Vagina (tissue), 2 donors: ENCODE measurements at places on chromosomes 16 and 17.

DNA sequence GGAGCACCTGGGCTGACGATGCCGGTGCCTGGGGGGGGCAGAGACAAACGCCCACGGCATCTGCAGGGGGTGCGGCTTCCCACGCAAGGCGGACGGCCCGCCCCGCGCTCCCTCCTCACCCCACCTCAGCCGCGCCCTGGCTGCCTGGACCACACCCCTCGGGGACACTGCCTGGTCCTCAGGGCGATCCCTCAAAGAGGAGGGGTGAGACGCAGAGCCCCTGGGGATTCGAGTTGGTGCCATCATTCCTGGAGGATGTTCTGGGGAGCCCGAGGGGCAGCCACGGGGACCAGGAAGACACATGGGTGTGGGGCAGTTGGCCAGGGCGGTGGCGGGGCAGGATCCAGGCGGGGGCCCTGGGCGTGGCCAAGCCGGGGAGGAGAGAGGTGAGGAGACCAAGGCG is 3.9 kb downstream of the IGFALS start:
- DNase-seq, result no peak

- DNase-seq, result no peak
Measured at GRCh38 chr16:546909-547770, 13.1 kb upstream of the PRR35 start.

- no peak for DNase-seq
Measured at GRCh38 chr17:78412403-78412802, 34.0 kb downstream of the PGS1 start.

GRCh38 chr16:66428682-66429251 is 1.7 kb downstream of the BEAN1 start:
- DNase-seq, result no peak

DNA sequence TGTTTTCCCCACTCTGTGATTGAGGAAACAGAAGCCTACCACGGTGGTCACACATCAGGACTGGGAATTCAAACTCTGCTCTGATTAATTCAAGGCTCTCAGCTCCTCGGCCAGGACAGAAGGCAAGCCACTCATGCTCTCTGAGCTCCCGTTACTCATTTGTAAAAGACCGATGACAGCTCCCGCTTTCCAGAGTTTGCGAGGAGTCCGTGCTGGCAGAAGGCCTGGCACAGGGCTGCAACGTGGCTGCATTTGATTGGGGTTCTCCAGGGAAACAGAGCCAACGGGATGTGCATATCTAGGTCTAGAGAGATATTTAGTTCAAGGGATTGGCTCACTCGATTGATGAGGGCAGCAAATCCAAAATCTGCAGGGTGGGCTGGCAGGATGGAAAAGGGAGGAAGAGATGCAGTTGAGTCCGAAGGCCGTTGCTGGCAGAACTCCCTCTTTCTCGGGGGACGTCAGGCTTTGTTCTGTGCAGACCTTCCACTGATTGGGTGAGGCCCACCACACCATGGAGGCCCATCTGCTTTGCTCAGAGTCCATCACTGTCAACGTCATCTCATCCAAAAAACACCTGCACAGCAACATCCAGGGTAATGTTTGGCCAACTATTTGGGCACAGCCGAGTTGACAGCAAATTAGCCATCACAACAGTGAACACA is 215.5 kb upstream of the RPL38 start:
- DNase-seq, result no peak

- DNase-seq, result no peak
Measured at GRCh38 chr17:51725185-51725584, 433.3 kb downstream of the CA10 start.

DNA sequence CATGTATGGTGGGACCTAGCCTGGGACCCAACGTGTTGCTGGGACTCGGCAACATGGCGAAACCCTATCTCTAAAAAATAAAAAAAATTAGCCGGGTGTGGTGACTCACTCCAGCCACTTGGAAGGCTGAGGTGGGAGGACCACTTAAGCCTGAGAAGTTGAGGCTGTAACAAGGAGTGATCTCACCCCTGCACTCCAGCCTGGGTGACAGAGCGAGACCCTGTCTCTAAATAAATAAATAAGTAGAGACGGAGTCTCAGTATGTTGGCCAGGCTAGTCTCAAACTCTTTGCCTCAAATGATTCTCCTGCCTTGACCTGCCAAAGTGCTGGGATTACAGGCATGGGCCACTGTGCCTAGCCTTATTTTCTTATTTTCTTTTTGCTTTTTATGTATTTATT is 10.1 kb upstream of the CNP start:
- DNase-seq, result no peak

- no peak for DNase-seq
Measured at GRCh38 chr17:50502301-50502990, 5.8 kb upstream of the MYCBPAP start.

DNA sequence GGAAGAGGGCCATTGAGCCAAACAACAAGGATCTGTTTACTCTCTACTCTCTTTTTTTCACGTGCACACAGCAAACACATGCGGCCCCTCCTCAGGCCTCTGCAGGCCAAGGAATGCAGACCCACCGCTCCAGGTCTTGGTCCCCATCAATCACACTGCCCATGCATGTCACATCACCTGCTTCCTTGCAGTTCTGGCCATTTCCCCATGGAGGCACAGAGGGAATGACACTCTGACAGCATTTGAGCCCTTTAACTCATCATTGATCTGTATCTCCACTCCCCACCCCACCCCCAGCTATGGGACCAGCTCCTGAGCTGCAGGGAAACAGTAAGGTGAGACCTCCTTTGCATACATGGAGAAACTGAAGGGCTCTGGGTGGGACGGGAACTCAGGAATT is 45.9 kb upstream of the MEIOC start:
- DNase-seq, result no peak

GRCh38 chr17:42287977-42288802 is at the start of gene STAT5A:
Gene STAT5A, plus strand, starts transcription at chr17:42288498. Its CDS starts 914 bp downstream, at chr17:42289412.
- no peak for DNase-seq

DNA sequence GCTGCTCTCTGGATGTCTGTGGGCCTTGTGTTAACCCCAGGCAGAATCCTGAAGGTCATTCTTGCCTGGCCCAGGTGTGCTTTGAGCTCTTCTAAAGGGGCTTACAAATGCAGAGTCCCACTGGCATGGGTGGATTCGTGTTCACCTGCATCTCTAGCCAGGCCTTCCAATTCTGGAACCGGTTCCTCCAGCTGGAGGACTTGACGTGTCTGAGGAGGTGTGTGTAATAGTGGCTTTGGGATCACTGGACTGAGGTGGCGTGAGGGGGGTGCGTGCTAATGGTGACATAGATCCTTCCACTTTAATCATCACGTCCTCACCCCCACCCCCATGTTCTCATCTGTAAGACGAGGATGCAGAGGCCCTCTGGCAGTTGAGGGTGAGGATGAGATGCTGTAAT is 4.8 kb downstream of the GSE1 start:
- DNase-seq, result no peak

GRCh38 chr17:27320222-27320560 is 26.3 kb downstream of the WSB1 start:
- no peak for DNase-seq

- peak; percentile 69 for DNase-seq
Measured at GRCh38 chr17:76243826-76244679, 3.8 kb upstream of the RNF157 start.

- DNase-seq, result no peak
Measured at GRCh38 chr17:17408236-17408794, 68.5 kb upstream of the MED9 start.

DNA sequence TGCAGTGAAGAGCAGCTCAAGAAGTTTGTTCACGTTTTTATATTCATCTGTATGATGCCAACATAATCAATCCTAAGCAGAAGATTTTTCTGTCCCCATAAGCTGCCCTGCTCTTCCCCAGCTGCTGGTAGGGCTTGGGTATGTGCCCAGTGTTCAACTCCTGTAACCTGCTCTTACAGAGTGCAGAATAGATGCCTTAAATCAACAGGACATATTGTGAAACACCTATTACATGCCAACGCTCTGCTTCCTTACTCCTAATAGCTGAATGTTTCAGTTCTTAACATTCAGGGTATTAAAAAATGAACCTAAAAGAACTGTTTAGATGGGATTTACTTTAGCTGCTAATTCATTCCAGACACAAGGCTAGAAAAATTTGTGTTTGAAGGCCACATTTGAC is 190.9 kb downstream of the HS3ST3A1 start:
- no peak for DNase-seq

DNA sequence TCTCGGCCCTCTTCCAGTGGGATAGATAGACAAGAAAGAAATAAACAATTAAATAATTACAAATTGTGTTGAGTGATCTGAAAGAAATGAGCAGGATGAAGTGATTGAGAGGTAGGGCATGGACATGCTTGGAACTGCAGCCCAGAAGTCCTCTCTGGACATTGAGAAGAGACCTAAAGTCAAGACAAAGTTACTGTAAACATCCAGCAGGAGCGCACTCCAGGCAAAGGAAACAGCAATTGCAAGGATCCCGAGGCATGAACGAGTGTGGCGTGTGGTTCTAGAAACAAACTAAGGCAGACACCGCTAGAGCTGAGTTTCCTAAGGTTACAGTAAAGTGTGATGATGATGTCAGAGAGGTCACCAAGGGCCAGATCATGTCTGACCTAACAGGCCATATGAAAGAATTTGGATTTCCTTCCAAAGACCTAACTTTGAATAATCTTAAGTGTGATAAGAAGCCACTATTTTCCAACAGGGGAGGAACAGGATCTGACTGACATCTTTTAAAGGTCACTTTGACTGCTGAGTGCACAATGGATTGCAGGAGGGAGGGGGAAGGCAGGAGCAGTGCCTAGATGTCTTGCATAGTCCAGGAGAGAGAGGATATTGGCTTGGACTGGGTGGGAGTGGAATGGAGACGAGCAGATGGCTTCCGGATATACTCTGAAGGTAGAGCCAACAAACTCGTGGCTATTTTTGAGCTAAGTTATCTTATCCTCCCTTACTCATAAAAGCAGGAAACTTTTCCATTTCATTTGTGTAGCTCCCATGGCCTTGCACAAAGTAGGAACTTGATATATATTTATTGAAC is 19.0 kb downstream of the ABCC12 start:
- DNase-seq, result no peak

DNA sequence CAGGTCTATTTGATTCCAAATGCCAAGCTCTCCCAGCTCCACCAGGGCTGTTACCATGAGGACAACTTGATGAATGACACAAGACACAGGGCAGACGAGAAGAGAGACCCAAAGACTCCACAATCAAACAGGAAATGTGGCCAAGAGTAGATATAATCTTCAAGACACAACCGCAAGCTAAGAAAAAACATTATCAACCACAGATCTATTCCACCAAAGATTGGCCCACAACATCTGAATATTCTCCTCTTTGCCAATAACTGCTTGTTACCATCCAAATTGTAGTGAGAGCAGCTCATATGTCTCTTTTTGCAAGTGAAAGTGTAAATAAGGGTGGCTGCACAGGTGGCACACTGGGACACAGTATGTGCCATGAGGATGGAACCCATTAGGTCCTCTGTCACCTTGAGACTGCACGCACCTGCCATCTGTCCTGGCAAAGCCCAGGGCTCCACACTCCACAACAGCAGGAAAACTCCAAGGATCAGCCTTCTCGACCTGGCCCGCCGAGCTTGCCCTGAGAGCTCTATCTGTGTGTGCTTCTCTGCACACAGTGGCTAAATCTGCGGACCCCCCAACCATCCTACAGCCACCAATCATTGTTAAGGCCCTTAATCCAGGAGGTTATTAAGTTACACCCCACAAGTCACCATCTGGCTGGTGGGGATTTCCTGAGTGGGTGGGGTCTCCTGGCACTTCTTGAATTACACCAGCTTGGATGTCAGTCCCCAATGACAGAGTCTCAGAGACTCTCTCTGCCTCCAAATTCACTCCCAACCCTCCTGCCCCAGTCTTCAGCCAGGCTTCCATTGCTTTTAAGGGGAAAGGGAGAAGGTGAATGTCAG is 50.5 kb downstream of the DYNLRB2 start:
- no peak for DNase-seq

GRCh38 chr17:82228278-82228841 is 482 bp upstream of the SLC16A3 start:
- no peak for DNase-seq

DNA sequence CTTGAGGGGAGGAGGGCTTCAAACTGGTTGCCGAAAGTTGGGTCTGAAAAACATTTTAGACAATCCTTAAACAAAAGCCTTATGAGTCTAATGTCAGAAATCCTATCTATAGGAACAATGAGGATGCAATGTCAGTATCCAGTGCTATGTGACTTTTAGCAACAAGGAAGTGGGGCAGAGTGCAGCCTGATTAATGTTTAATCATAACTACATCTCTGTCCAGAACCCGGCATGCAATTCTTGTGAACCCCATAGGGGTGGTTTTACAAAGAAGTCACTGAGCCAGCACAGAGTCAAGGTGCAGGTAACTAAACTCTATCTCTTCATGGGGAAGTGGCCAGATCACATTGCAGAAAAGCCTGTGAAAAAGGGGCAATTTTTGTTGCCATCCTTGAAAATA is 267.5 kb downstream of the HS3ST4 start:
- DNase-seq, result no peak

DNA sequence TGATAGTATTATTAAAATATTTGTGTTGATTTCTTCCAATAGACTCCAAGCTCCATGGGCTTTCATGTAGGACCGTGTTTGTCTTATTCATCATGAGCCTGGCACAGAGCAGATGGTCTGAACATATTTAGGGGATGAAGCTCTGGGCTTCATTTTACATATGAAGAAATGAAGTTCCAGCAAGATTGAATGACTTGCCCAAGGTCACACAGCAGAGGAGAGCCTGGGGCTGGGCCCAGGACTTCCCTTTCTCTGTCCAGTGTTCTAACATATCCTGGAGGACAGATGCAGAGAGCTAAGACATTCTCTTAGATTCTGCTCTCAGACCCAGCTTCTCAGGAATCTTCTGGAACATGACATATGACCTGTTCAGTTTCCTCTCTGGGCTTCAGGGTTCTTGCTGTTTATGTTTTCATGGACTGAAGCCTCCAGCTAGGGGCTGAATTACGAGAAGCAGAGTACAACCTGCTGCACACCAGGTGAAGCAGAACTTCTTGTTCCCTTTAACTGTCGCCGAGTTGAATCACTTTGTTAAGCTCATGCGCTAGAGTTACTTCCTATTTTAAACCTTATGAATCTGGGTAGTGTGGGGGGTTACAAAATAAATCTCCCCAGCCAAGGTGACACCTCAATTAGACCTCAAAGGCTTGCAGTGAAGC is 53.6 kb downstream of the GPRC5B start:
- DNase-seq, result no peak

- no peak for DNase-seq
Measured at GRCh38 chr17:43832976-43833829, at the start of gene MPP3. Gene MPP3, minus strand, starts transcription at chr17:43833146. Its CDS starts 1,240 bp downstream, at chr17:43831906.

DNA sequence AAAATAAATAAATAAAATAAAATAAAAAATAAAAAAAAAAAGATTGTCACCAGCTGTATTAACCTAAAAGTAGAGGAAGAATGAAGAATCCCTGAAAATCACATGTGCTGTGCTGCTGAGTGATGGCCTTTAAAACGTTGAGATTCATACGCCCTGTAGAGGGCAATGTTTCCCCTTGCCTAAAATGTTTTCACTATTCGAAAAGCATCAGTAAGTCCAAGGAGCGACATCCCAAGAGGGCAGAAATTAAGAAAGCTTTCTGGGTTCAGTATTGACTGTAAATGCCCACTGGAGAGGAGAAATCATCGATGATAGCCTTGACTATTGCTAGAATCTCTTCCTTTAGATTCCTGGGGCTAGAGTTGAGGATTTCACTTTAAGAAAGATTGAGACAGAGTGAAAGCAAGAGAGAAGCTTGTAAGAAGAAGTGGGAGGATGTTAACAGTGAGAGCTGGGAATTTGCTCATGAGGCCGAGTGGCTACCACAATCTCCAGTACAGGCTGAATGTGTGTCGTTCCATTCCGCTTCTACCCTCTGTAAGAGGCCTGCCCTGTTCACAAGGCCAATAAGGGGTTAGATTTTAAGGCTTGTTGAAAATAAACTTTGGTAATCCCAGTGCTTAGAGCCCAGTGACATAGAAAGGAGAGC is 170.8 kb upstream of the FAM20A start:
- DNase-seq, result no peak
